T-helper 22 cell (primary cell): ENCODE measurements at places on chromosomes 3 and 15.

GRCh38 chr15:66231394-66232266 is 21.9 kb downstream of the MEGF11 start:
- no peak for DNase-seq

- no peak for DNase-seq
These were observed 1.2 kb downstream of the RTP1 start for GRCh38 chr3:187198490-187198889.

DNA sequence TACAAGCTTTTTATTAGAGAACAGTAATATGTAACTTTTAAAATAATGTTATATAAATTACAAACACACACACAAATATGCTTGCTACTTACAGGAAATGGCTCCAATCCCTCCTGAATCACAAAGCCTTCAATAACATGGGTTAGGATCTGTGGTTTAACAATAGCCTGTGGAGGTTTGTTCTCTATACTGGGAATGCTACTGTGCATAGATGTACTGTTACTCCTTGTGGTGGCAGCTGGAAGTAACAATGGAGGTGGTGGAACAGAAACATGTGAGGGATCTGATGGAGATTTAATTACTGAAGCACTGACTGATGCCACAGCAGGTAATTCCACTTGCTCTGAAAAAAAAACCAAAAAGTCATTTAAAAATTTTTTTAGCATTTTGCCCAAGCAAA is 64.4 kb downstream of the PHC3 start:
- DNase-seq = no peak

DNA sequence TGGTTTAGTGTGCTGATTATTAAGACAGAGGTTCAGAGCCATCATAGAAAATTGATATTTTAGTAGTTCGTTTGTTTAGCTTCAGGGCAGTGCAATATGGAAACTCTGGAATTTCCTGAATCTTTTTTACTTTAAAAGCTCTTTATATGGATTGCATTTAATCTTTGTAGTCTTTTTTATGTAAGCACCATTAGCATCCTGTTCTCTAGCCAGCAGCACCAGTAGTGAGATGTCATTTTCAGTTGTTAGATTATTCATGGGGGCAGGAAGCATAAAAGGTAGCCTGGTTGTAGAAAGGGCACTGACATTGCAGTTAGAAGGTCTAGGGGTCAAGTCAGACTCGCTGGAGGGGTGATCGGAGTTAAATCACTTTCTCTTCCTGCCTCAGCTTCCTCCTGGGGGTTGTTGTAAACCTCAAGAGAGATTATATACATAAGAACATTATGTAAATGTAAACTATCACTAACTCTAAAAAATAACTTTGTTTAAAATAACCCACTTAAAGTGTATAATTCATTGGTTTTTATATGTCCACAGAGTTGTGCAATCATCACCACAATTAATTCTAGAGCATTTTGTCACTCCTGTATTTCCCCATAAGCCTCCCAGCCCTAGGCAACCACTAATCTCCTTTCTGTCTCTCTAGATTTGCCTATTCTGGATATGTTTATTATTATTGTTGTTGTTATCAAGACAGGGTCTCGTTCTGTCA is 31.4 kb upstream of the ITPKA start:
- DNase-seq = no peak

GRCh38 chr15:60396100-60396499 is 1.7 kb downstream of the ANXA2 start:
- DNase-seq = no peak

DNA sequence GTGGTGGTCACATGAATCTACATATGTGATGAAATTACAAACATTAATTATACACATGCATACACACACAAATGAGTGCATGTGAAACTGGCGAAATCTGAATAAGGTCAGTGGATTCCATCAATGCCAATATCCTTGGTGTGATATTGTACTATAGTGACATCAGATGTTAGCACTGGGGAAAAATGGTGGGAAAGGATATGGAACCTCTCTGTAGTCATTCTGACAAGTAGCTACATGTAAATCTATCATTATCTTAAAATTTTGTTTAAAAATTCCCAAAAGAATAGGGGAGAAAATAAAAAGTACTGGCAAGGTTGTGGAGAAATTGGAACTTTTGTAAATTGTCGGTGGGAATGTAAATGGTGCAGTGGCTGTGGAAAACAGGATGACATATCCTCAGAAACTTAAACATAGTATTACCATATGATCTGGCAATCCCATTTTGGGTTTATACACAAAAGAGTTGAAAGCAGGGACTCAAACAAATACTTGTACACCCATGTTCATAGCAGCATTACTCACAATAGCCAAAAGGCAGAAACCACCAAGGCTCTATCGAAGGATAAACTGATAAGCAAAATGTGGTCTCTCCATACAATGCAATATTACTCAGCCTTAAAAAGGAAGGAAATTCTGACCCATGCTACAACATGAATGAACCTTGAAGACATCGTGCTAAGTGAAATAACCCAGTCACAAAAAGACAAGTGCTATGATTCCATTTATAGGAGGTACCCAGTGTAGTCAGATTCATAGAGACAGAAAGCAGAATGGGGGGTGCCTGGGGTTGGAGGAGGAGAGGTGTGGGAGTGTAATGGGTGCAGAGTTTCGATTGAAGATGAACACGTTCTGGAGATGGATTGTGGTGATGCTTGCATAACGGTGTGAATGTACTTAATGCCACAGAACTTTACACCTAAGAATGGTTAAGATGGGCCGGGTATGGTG is 25.3 kb upstream of the HRH1 start:
- DNase-seq = no peak

GRCh38 chr15:25847051-25847450 is 16.1 kb downstream of the ATP10A start:
- DNase-seq = no peak

- DNase-seq = no peak
These were observed 29.9 kb upstream of the FLNB start for GRCh38 chr3:57978316-57978715.

DNA sequence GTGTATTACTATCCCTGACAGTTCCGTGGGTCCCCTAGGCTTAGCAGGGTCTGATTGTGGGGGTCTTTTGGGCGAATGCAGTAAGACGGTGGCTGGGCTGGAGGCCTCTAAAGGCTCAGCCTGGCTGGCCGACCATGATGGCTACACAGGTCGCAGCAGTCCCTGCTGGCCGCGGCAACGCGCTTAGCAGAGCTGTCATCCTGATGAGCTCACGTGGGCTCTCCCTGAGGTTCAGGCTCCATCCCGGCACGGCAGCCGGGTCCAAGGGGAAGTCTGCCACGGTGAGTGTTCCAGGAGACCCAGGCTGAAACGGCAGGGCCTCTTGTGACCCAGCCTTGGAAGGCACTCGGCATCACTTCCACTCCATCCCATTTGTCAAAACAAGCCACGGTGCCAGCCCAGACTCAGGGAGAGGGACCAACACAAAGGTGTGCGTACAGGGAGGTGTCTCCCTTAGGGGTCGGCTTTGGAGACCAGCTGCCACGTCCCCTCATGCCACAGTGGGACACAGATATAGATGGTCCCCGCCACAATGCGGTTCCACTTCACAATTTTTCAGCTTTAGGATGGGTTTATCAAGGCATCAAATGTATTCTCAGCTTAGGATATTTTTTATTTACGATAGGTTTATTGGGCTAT is 101.8 kb downstream of the XXYLT1 start:
- no peak for DNase-seq

GRCh38 chr3:168094877-168095610 is 680 bp downstream of the GOLIM4 start:
- DNase-seq = no peak

DNA sequence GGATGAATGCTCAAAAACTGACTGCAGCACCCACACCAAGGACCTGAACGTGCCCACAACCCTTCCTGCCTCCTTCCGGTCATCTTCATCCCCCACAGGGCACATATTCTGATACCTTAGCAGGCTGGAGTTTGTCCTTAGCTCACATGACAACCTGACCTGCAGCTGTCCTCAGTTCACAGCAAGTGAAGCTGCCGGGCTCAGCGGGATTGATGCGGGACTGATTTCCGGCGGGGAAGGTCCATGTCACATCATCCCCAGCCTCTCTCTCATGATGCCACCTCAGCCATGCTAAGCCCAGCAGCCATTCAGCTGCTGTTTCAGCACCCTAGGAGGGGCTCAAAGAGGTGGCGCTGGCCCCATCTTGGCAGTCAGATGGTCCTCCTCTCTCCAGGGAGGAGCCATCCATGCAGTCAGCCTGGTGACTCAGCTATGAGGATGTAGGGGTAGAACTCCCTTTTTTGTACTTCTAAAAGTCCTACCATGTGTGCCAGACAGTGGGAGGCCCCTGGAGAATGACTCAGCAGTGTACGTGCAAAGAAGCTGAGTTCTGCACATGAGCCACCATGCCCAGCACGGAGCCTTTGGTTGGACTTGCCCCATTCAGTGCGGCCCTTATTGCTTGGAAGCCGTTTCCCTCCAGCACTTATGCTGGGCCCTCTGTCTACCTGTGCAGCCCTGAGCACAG is 9.5 kb downstream of the CA12 start:
- no peak for DNase-seq

GRCh38 chr3:158419820-158420653 is 151.0 kb upstream of the MLF1 start:
- no peak for DNase-seq

- DNase-seq = no peak
These were observed 31.6 kb upstream of the CLASP2 start for GRCh38 chr3:33749546-33750210.

DNA sequence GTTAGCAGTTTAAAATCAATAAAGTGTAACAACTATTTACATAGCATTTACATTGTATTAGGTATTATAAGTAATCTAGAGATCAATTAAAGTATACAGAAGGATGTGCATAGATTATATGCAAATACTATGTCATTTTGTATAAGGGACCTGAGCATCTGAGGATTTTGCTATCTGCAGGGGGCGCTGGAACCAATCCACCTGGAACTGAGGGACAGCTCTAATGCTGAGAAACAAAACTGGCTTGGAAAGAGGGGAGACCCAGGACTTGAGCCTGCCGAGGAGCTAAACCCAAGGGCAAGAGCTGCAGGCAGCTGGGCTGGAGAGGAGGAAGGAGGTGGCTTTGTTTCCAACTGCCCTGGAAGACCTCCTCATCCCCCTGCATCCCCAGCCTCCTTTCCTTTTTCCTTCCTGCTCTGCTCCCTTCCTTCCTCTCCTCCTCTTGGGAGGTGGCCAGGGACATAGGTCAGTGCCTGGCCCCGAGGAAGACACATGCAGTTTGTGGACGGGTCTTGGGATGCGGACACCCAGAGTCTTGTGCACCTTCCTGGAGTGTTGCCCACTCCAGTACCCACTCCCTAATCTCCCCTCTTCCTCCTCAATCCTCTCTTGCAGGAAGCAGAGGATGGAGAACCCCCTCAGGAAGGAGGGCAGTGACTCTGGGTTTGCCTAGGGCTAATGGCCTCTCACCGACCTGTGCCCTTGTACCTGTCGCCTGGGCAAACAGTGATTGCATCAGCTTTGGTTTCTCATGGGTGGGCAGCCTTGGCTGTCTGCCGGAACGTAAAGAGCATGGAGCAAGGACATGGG is 825 bp upstream of the RTP3 start:
- DNase-seq = peak; percentile 4

DNA sequence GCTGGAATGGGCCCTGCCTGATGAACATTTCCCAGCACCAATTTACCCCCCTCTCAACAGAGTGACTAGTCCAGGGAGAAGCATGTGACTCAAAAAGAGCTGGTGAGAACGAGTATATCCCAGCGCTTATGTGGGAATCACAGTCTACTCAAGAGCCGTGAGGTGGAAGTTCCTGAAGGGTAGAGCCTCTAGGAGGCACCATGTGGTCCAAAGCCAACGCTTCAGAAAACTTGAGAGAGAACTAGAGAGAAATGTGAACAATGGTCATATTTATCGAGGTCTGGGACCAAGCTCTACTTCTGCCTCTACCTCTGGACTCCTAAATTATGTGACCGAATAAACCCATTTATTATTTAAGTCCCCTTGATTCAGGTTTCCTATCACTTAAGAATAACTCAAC is 111.0 kb upstream of the RAP2B start:
- DNase-seq = no peak

DNA sequence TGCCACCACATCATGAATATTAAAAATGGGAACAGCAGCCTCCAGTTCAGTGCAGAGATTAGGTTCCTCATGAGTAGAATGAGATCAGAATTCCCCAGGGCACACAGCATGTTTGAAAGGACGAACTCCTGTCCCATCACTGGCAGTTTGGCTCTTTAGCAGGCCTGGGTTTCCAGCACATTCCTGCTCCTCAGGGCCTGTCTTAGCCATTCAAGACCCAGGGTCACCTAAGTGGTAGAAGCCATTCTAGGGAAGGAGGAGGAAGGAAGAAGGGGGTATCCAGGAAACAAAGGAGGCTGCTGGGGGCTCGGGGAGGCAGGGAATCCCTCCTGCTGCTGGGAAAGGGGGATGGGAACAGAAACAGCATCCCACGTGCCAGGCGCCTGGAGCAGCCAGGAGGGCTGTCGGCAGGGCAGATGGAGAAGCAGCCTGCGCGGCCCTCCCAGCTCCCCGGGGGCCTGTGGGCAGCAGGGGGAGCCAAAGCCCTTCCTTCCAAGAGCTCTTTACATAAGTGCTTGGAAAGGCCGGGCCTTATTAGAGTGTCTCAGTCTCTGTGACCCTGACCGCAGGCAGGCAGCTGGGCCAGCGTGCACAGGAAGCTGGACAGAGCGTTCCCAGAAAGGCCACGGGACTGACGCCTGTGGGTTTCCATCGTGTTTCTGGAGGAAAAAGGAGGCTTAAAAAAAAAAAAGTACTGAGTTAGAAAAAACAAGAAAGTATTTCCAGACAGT is 24.7 kb downstream of the LOXL1 start:
- DNase-seq = peak; percentile 44

GRCh38 chr15:66294157-66294931 is 976 bp downstream of the DIS3L start:
- no peak for DNase-seq

- DNase-seq = no peak
These were observed 121.6 kb downstream of the TMEM108 start for GRCh38 chr3:133159498-133160475.

- DNase-seq = no peak
These were observed 44.7 kb downstream of the RORA start for GRCh38 chr15:61184431-61184830.

GRCh38 chr3:186374376-186374775 is 12.3 kb upstream of the DGKG start:
- DNase-seq = no peak

GRCh38 chr3:127233371-127233770 is 40.4 kb downstream of the PRR23E start:
- no peak for DNase-seq

DNA sequence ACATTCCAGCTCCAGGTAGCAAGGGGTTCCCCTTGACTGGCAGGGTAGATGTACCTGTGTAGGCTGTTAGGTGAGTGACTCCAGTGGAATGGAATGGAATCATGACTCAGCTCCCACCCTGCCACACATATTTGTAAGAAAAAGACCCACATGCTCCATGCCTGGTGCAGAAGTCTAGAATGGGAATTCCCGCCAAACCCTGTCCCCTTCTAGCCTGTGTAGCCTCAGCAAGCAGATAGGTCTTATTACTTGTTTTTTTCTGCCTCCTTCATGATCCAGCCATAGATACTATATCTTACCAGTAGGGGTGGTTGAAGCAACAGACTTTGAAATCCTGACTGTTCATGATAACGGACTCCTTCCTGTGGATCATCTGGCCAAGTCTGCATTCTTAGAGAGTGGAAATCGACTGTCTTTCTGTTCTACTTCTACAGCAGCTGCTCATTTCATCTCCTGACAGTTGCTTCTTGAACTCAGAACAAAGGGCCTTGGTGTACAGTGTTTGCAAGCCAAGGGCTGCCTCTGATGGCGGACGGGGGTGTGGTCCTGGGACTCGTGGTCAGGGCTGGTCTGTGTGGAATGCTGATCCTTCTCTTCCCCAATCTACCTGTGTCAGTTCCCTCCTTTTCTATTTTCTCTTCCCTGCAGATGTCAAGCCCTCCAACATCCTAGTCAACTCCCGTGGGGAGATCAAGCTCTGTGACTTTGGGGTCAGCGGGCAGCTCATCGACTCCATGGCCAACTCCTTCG is 16.3 kb downstream of the SNAPC5 start:
- DNase-seq = no peak
